Chondrocyte (in vitro differentiated cells): ENCODE measurements at places on chromosomes 2 and 18. TPM values are rescaled to one million over a fixed set of nuclear protein-coding genes. Genes with fewer than 3 reads are reported as not detected.

GRCh38 chr2:2758793-2759367 lies 427.8 kb upstream of the MYT1L start:
- no peak for DNase-seq

Gene CIDEA
- total RNA-seq: not detected in 3 replicates

DNA sequence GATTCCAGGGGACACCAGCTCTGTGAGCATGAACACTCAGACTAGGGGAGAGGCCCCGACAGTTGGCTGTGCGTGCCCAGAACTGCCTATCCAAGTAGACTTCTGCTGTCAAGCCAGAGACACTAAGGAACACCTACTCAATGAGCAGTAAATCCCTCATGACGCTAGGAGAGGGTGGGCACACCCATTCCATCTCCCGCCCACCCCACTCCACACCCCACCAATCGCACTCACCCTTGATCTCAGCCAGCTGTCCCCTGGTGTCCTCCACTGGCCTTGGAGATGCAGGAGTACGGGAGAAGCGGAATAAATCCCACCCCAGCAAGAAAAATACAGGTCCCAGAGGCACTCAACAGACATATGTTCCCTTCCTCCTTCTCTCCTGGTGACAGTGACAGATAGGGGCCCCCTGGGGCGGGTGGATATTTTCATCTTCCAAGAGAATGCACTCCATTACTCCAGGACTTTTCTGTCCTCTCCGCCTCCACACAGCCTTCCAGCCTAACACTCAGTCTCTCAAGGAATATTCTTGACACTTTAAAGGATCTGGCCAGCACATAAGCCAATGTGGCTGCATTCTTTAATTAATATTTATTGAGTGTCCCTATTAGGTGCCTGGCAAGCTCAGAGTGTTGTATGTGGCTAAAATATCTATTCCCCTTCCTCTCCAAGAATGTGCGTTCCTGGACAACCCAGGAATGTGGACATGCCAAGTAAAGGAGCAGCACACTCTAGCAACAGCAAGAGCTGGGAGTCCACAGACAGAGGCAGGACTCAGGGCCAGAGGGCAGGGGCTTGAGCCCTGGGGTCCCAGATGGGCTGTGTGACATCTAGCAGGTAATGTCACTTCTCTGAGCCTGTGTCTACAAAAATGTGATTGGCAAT lies 13.1 kb upstream of the SMAD7 start:
- no peak for DNase-seq

- no peak for DNase-seq
Observed at GRCh38 chr2:27771202-27771547, 344 bp upstream of the MRPL33 start.

DNA sequence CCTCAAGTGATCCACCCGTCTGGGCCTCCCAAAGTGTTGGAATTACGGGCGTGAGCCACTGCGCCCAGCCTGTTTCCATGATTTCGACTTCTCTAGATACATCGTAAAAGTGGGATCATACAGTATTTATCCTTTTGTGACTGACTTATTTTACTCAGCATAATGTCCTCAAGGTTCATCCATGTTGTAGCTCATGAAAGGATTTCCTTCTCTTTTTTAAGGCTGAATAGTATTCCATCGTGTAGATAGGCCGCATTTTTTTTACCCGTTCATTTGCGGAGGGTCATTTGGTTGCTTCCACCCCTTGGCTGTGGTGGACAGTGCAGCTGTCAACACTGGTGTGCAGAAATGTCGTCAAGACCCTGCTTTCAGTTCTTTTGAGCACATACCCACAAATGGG lies 48.8 kb upstream of the SMAD7 start:
- DNase-seq: no peak

DNA sequence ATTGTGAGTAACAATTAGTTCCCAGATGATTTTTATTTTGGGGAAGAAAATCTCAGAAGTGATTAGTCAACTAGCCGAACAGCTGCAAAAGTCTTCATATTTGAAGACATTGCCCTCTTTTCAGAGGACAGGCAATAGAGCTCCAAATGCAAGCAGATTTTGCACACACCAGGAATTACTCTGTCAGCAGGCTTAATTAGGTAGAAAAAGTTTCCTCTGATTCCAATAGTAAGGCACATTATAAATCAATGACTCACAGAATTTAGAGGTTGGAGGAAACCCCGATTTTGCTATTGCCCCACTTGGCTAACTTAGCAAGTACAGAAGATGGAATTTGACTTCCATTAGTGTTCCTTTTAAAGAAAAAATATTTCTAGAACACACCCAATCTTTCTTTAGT lies 30.7 kb upstream of the SCN1A start:
- no peak for DNase-seq

DNA sequence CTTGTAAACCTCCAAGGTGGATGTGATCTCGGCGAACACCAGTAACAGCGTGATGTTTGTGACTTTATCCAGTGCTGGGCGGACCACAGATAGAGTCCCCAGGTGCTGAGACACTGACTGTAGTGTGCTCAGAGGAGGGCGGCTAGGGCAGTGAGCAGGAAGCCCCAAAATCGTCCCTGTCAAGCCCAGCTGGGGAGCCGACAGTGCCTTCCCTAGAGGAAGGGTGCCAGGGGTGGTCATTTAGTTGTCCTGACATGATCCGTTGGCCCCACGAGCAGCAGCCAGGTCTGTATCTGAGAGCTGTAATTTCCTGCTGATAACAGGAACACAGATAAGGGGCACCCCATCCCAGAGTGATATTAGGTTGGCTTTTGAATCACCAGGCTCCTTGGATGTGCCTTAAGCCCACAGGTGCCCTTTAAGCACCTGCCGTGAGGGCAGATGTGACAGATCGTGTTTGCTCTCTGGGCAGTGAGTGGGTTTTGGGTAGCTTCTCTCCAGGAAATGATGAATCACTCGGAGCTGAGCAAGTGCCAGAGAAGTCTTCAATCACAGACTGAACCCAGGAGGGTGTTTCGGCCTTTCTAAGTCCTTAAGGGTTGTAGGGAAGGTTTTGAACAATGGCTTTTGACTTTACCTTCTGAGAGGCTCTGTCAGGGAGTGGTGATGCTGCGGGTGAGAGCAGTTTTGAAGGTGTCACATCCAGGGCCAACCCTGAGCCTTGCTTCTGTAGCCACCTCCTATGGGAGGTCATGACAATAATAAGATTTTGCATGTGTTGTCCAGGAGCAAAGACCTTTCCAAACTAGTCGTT lies 7.7 kb downstream of the LPIN1 start:
- DNase-seq: no peak

Gene GPR55
- total RNA-seq: not detected in 3 replicates

DNA sequence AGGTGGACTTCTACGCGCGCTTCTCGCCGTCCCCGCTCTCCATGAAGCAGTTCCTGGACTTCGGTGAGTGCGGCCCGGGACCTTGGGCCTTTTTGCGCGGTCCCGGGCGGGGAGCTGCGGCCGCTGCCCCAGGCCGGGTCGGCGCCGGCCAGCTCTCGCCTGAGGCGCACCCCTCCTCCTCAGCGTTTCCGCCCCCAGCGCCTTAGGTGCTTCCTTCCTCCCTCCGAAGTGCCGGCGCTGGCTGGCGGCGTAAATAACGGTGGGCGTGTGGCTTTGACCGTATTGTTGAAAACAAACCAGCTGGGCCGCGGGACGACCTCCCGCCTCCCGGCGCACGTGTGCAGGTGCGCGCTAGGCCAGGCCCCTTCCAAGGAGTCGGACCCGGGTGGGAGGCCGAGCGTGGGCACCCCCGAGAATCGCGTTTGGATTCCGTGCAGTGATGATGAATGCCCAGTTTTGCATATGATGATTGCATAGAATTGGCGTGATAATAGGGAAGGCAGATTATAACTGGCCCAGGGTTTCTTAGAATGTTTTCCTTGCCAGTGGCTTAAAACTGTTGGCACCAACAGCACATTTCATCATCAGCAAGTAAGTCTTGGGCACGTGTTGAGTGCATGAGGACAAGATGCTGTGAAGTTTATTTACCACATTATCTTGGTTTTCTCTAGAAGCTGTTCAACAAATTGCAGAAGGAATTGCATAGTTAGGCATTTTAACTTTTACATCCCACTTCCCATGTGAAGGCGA lies 569 bp downstream of the PDK1 start:
- no peak for DNase-seq

DNA sequence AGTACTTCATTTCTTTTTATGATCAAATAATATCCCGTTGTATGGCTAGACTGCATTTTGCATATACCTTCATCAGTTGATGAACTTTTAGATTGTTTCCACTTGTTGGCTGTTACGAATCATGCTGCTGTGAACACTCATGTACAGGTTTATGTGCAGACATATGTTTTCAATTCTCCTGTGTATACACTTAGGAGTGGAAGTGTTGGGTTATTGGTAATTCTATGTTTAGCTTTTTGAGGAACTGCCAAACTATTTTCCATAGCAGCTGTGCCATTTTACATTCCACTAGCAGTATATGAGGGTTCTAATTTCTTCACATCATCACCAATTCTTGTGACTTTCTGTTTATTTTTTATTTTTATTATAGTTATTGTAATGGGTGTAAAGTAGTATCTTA lies 32.1 kb upstream of the LCLAT1 start:
- DNase-seq: no peak

DNA sequence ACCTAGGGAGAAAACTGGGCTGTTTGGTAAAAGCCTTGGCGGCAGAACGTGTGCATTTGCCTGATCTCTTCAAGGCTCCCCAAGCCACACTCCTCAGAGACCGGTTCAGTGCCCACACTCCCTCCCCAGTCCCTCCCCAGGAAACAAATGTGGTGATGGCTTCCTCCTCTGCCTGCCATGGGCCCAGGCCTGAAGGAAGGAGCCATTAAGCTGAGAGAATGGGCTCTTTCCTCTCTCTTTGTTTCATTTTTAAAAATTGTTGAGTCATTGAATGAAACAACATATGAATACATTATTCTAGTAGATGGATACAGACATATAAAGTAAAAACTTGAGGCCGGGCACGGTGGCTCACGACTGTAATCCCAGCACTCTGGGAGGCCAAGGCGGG lies 50.6 kb upstream of the YWHAQ start:
- no peak for DNase-seq

DNA sequence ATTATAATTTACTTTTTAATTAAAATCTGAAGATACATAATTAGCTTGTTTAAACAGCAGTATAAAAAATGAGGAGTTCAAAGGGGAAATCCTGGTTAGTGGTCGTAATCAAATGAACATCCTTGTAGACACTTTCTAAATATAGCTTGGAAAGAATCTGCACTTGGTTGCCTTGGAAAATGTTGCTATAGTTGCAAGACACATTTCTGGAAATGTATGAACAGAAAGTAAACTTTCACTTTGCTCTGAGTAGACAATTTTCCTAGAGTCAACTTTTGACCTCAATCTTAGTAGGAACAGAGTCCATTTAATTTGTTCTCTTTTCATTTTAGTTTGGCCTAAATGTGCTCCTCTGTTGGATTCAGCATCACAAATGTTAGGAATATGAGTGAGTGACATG lies 38.3 kb downstream of the GCA start:
- DNase-seq: no peak
